Cortex of kidney (tissue), 1 donor: ENCODE measurements at places on chromosomes 5 and 9.

GRCh38 chr5:155631116-155631515 is 617.6 kb downstream of the KIF4B start:
- no peak for DNase-seq

- DNase-seq, result no peak
Measured at GRCh38 chr9:88676644-88677043, 141.7 kb downstream of the NXNL2 start.

GRCh38 chr9:70678153-70678552 is 263.7 kb upstream of the KLF9 start:
- no peak for DNase-seq

- no peak for DNase-seq
Measured at GRCh38 chr5:132466433-132467286, 23.9 kb downstream of the IRF1 start.

DNA sequence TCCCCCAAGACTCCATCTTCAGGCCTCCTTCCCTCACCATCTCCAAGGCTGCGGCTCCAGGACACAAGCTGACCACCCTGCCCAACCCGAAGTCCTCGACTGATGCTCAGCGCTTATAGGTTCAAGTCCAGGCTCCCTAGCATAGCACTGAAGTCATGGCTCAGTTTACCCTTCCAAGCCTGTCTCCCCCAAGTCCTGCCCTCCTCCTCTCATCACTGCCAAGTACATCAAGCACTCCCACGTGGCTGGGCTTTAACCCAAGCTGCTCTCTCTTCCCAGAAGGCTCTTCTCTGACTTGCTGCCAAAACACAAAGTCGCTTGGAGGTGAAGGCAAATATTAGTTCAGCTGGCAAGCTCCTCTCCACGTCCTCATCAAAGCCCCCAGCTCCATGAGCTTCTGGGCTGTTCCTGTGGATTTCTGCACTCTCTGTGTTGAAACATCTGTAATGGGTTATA is 22.1 kb upstream of the MARCHF6 start:
- no peak for DNase-seq

DNA sequence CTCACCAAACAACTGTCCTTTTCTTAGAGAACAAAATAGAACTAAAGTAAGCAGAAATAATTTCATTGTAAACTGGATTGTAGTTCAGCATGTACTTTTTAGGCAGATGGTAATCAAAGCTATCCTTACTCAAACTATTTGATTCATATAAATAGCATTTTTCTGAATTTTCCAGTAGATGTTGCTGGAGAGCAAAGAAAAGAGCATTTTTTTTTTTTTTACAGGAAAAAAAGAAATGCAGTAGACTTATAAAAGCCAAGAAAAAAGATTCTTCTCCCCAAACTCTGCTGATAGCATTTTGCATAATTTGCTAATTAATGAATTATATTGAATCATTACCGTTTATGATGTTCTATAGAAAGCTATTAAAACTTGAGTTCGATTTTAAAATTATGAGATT is 715.3 kb upstream of the WWC1 start:
- DNase-seq, result no peak

GRCh38 chr5:43569236-43569746 is 12.4 kb upstream of the PAIP1 start:
- DNase-seq, result no peak

DNA sequence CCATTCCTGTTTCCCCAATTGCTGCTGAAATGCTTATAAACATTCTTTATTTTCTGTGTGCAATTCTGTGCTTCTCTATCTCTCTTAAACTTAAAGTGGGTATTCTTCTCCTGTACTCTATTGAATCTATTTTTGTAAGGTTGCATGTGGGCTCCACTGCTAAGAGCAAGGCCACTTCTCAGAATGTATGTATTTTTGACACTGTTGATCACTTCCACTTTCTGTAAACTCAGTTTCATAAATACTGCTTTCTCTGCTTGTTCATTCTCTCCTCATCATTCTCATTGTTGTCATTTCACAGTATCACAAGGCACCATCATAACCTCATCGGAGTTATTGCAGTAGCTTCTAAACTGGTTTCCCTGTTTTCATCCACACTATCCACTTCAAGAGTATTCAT is 483.0 kb upstream of the CDH18 start:
- no peak for DNase-seq

- no peak for DNase-seq
Measured at GRCh38 chr9:130556396-130557076, 22.8 kb upstream of the FUBP3 start.

- no peak for DNase-seq
Measured at GRCh38 chr9:17839776-17840175, 260.9 kb downstream of the SH3GL2 start.

DNA sequence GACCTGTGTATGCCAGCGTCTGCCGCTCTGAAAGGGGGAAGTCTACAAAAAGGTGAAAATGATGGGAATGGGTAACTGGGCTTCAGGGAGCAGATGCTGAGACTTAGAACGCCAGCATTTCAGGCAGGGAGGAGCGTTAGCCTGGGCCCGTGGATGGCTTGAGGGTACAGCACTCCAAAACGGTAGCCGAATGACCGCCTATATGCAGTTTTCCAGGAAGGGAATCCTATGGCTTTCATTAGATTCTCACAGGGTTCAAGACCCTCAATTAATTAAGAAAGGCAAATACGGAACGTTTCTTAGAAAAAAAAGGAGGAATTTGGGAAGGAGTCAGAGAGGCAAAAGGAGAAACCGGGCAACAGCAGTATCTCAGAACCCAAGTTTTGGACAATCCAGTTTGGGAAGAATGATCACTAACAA is 639 bp downstream of the AMACR start:
- DNase-seq, result no peak

GRCh38 chr9:36789886-36790285 is 217.2 kb downstream of the MELK start:
- DNase-seq, result no peak

DNA sequence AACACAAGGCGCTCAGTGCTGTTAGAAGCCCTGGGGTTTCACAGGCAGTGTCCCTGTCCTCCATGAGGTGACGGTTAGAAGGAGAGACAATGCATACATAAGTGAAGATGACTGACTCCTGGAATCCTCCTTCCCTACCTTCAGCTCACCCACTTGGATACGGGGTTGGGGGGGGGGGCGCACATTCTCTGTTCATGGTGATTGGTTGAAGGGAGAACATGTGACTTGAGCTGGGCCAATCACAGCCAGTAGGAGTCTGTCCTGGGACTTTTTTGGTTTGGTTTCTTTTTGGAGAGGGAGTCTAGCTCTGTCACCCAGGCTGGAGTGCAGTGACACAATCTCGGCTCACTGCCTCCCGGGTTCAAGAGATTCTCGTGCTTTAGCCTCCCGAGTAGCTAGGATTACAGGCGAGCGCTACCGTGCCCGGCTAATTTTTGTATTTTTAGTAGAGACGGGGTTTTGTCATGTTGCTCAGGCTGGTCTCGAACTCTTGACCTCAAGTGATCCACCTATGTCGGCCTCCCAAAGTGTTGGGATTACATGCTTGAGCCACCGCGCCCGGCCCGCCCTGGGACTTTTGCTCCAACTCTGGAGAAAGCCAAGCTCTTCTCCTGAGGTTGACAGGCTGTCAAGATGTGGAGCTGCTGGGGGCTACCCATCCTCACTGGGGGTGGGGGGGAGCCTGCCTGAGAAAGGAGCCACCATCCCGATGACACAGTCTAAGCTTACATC is 30.8 kb downstream of the SH3PXD2B start:
- no peak for DNase-seq

GRCh38 chr5:170109059-170110031 is 3.6 kb downstream of the FOXI1 start:
- DNase-seq, result no peak

GRCh38 chr5:72369301-72369700 is 49.1 kb downstream of the PTCD2 start:
- DNase-seq, result no peak

DNA sequence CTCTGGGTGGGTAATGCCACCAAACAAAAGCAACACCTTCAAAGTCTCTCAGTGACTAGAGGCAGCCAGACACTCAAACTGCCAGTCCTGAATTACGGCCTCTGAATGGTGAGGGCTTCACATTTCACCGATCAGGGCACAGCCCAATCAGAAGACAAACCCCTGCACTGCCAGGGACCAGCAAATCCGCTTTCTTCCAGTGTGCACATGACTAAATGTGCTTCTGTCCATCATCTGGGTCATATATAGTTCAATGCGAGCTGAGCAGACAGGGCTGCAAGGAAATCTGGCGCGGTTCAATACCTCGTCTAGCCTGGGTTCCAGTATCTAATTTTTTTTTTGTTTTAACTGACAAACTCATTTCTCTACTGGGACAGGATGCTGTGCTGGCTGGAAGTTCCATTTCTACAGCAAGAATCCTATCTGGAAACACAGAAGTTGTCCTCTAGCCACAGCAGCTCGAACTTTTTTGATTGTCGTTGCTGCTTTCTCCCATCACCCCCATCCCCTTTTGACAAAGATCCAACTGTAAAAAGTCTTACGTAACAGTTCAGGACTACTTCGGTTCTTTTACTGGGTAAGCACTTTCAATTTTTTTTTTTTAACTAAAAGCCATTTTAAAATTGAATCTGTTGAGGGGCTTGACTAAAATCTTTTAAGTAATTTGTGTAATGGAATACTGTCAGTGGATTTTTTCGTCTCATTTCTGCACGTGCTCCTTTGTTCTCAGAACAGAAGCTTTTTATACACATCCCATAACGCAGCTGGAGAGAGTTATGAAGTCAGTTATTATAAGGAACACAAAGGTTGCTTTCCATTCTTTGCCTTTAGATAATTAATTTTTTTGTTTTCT is 112.7 kb downstream of the NR6A1 start:
- DNase-seq, result no peak

DNA sequence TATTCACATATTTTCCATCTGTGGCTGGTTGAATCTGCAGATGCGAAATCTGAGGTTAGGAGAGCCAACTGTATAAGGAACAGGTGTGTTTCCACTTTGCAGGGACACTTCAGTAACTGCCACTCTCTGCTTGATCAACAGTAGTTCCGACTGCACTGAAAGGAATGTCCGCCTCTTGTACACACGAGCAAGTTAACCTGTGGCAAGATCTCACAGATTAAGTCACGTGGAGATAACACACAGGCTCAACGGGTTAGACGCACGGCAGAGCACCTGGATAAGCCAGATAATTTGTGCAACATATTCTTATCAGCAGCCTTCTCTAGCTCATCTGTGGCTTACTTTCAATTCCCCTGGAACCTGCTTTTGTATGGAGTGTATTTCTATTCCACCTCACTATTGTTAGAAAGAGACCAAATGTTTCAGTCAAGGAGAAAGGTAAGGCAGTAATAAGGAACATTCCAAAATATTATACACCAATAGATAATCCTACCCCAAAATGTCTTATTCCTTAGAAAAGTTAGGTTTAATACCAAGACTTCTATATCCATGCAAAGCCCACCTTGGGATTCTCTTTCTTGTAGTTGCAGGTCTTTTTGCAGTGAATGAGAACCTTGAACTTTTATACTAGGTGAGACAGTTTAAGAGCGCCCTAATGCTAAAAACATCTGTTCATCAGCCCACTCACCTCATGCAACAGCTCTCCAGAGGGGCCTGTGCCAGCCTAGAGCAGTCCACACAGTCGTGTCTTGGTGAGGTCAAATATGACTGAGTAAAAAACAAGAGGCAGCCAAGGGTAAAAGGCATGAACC is 6.5 kb upstream of the C9 start:
- no peak for DNase-seq

GRCh38 chr5:43416803-43417394 is 4.7 kb upstream of the CCL28 start:
- DNase-seq, result no peak

DNA sequence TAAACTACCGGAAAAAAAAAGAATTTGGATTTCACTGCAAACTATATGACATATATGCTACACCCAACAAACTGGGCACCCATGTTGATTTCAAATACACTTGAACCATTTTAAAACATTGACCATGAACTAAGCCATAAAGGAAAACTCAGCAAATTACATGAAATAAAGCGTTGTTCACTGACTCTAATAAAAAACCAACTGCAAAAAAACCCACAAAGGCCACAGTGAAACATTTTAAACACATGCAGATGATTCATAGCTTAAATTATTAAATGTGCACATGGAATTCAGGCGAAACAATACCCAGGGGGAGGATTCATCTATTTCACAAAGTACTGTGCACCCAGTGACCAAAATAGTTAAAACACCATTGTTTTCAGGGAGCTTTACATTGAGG is 33.3 kb downstream of the MTRR start:
- DNase-seq, result no peak

DNA sequence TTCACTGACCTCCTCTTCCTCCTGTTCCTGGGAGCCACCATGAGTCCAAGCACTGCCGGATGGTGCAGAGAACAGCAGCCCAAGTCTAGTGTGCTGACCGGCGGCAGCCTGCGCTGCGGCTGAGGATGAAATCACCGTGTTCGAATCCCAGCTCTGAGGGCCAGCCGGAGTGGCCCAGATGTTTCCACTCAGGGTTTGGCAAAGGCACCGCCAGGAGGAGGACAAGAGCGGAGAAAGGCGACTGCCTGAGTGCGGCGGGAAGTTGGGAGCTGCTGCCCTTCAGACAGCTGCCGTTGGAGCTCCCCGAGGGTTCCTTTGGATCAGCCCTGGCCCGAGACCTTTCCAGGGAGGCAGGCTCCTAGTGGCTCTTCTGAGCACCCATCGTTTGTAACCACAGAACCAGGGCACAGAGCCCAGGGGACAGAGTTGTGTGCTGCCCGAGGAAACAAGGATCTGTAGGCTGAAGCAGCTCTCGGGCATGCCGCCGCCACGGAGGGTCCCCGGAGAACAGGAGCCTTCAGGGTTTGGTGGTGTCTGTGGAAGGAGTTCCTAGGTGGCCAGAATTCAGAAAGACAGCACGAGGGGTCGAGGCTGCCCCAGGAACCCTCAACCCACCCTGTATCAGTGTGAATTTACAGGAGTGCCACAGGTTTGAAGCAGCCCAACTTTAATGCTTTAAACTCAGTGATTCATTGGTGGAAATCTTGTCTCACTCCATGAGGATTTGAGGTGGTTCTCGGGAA is 115.6 kb upstream of the COL5A1 start:
- no peak for DNase-seq

DNA sequence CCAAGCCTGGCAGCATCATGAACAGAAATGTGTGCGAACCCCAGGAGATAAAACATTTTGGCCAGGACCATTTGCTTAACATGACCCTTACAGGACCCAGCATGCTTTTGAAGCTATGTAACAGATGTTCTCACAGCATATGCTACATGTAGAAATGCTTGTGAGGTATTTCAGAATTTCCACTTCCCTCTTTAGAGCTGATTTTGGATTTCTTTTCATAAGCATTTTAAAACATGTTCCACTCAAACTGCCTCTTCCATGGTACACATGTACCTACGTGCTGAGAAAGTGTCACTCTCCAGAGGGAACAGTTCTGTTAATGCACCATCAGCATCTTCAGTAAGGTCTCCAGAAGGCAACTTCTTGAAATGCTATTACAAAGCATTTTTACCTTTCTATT is 15.7 kb upstream of the TSSK1B start:
- no peak for DNase-seq

GRCh38 chr9:37455884-37456647 is 9.2 kb downstream of the ZBTB5 start:
- no peak for DNase-seq

GRCh38 chr5:35963381-35963843 is 25.0 kb upstream of the CAPSL start:
- no peak for DNase-seq

GRCh38 chr5:14476786-14477435 is 104.7 kb upstream of the OTULINL start:
- DNase-seq, result no peak

- no peak for DNase-seq
Measured at GRCh38 chr5:171639205-171639621, 146.4 kb upstream of the SMIM23 start.
